Gastroesophageal sphincter (tissue), 4 donors: ENCODE measurements at places on chromosomes 11 and 22.

- ATAC-seq = no peak
These were observed 102.3 kb upstream of the ASPHD2 start for GRCh38 chr22:26326803-26327202.

DNA sequence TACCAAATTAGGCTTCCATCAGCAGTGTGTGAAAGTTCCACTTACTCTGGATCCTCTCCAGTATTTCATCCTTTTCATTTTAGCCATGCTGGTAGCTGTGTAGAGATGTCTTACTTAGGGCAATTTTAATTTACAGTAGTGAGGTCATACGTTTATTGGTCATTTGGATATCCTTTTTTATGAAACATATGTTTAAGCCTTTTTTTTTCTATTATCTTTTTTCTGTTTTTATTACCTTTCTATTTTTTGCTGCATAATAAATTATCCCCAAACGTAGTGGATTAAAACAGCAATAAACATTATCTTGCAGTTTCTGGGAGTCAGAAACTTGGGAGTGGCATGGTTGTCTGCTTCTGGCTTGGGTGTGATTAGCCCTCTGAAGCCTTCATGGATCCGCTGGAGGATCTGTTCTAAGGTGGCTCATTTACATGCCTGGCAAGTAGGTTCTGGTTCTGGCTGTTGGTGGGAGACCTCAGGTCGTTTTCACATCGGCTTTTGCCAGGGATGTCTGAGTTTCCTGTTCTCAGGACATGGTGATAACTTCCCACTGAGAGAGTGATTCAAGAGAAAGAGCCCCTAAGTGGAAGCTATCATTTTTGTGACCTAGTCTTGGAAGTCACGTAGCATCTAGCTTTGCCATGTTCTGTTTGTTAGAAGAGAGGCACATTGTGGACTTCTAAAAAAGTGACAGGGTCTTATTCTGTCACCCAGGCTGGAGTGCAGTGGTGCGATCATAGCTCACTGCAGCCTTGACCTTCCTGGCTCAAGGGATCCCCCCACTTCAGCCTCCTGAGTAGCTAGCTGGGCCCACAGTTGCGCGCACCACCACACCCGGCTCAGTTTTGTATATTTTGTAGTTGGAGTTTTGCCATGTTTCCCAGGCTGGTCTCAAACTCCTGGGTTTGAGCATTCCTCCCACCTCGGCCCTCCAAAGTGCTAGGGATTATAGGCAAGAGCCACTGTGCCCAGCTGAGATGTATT, 38.6 kb downstream of the PPP6R3 start:
- ATAC-seq = no peak

GRCh38 chr22:26609287-26609686, 8.5 kb downstream of the CRYBB1 start:
- no peak for ATAC-seq

GRCh38 chr22:27839057-27839660, 37.6 kb upstream of the MN1 start:
- ATAC-seq = no peak

DNA sequence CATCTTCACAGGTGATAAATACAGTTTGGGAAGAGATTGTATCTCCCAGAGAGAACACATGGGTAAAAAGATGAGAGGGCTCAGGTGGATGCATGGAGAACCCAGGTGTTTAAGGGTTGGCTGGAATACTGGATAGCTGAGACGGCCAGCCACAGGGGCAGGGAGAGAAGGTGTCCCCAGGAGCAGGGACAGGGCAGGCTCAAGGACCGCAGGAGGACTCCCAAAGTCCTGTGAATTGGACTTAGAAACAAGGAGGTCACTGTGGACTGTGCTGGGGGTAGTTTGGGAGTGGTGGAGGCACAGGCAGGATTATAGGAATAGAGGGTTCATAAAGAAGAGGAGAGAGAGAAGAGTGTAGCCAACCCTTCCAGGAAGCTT, 103.8 kb upstream of the PARVA start:
- ATAC-seq = no peak

DNA sequence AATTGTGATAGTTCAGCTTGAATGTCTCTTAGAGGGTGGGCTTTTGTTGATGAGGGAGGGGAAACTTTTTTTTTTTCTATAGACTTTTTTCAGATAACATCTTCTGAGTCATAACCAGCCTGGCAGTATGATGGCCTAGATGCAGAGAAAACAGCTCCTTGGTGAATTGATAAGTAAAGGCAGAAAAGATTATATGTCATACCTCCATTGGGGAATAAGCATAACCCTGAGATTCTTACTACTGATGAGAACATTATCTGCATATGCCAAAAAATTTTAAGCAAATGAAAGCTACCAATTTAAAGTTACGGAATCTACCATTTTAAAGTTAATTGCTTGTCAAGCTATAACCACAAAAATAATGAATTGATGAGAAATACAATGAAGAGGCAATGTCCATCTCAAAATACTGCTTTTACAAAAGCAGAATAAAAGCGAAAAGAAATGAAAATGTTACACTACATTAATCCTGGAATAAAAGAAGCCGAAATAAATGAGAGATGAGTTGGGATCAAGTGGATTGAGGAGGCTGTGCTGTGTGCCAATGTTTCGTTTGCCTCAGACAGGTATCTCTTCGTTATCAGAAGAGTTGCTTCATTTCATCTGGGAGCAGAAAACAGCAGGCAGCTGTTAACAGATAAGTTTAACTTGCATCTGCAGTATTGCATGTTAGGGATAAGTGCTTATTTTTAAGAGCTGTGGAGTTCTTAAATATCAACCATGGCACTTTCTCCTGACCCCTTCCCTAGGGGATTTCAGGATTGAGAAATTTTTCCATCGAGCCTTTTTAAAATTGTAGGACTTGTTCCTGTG, 3.9 kb downstream of the MALAT1 start:
- no peak for ATAC-seq

DNA sequence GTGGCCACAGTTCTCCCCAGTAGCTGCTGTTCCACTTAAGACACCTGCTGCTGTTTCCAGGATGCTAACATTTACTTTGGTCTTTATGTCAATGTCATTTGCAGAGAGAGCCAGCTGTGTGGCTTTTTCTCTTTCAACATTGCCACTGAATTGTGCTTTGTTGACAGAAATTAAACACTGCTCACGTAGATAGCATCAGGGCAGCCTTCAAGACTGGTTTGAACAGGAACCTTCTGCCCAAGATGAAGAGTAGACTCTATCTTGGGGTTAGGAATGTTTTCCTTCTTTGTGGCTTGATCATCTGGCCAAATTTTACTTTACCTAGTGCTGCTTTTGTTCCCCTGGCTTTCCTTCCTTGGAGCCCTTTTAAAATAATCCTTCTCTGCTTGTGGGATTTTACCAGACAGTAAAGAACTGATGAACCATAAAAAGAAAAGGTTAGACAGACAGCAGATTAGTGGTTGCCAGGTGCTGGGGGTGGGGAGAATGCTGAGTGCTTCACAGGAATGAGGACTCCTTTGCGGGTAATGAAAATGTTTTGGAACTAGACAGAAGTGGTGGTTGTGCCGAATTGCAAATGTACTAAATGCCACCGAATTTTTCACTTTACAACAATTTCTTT, 22.7 kb upstream of the XBP1 start:
- ATAC-seq = no peak

- ATAC-seq = no peak
These were observed 75.7 kb downstream of the DEPDC5 start for GRCh38 chr22:31829505-31829904.

- ATAC-seq = no peak
These were observed 40.7 kb downstream of the MYH9 start for GRCh38 chr22:36347094-36347493.

- no peak for ATAC-seq
These were observed 3.9 kb upstream of the NAP1L4 start for GRCh38 chr11:2995893-2996554.

GRCh38 chr11:111452146-111452545, 60.0 kb downstream of the BTG4 start:
- ATAC-seq = no peak

DNA sequence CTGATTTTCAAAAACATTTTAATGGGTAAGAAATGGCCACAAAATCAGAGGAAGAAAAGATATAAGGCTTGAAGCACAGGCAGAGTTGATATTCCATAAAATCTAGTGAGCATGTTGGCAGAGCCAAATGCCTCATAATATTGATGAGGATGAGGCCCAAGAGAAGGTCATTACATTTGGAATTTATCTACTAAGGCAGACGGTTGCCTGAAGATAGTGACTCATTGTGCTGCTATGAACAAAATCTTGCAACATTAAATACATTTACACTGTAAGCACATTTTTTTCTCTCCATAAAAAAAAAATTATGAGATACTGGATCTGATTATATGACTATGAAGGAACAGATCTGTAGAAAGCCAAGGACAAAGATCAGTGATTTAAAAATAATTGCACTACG, 881.4 kb upstream of the CHORDC1 start:
- ATAC-seq = no peak
